ENCODE measurements at places on chromosomes 12 and 14. TPM values are rescaled to one million over a fixed set of nuclear protein-coding genes. Genes with fewer than 3 reads are reported as not detected.

- H3K27me3 ChIP-seq: no peaks in the 10 kb centered on the region
- no peak overlapping the region for H3K27ac ChIP-seq
- no peak for DNase-seq
- H3K4me3 ChIP-seq: no peak overlapping the region
- H3K4me1 ChIP-seq: no peaks in the 10 kb centered on the region
Measured at GRCh38 chr14:60189923-60190840, 25.0 kb upstream of the DHRS7 start.

DNA sequence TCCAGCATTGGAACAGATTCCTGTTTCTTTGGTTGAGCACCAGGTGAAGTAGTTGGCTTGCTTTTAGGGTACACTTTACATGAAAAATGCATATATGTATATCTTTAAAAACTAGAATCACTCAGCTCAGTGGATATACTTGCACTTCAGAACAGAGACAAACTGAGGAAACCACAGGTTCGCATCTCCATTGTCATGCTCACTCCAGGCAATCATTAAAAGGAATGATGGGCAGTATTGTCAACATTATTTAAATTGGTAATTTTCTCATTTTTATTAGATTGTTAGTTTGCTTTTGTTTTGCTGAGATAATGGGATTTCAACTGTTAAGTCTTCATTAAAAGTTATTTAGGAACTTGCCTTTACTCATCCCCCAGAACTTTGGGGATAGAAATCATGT lies 71.0 kb upstream of the NELL2 start:
- no peak overlapping the region for H3K4me3 ChIP-seq
- no peaks in the 10 kb centered on the region for H3K36me3 ChIP-seq
- DNase-seq: no peak
- H3K27ac ChIP-seq: no peak overlapping the region
- H3K27me3 ChIP-seq: no peaks in the 10 kb centered on the region

DNA sequence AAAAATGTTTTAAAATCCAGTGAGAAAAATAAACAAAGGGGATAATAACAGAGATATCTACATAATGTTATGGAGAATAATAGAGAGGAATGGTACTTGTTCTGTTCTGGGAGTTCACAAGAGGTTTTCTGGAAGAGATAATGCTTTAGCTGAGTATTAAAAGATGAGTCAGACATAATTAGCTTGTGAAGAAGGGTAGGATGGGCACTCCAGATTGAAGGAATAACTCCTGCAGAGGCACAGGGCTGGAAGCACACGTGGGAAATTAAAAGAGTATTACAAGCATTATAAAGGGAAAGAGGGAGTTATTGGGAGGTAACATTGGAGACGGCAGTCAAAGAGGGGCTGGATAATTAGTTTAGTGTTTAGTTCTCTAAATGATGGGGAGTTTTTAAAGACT lies 124.9 kb upstream of the BTG1 start:
- no peaks in the 10 kb centered on the region for H3K4me1 ChIP-seq
- H3K27me3 ChIP-seq: no peaks in the 10 kb centered on the region
- H3K27ac ChIP-seq: no peak overlapping the region
- no peaks in the 10 kb centered on the region for H3K36me3 ChIP-seq

- peak overlapping the region; percentile 24 for H3K4me3 ChIP-seq
- H3K4me1 ChIP-seq: peaks cover 22% of the 10 kb centered on the region
- DNase-seq: peak; percentile 70
- peak overlapping the region; percentile 98 for H3K27ac ChIP-seq
- no peaks in the 10 kb centered on the region for H3K27me3 ChIP-seq
Measured at GRCh38 chr12:12714276-12715021, 2.7 kb upstream of the CDKN1B start.

The DNAI7 gene
- 0.40 TPM for total RNA-seq

GRCh38 chr14:63182968-63183367 lies 21.3 kb upstream of the RHOJ start:
- H3K4me1 ChIP-seq: peaks cover 8% of the 10 kb centered on the region
- no peak for DNase-seq

GRCh38 chr14:30985796-30986195 lies 39.7 kb upstream of the AP4S1 start:
- H3K27me3 ChIP-seq: no peaks in the 10 kb centered on the region
- no peak for DNase-seq
- peaks cover 2% of the 10 kb centered on the region for H3K4me1 ChIP-seq
- H3K4me3 ChIP-seq: no peak overlapping the region
- no peaks in the 10 kb centered on the region for H3K36me3 ChIP-seq

DNA sequence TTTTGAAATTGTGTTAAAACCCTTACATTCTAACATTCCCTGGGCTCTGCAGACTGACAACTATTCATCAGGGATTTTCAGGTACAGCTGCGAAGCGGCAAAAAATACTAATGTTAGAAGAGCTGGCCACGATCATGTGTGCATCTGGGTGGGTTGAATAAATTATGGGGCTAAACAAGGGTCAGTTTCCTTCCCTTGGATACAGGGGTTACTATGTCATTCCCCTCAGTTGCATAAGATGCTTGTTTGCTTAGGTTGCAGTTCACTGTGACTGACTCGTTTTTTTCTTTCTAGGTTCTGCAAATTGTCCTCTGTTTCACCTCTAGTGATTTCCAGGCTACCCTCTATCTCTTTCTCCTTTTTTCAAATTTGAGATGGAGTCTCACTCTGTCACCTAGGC lies 58.1 kb upstream of the GRIP1 start:
- DNase-seq: peak; percentile 5
- H3K27me3 ChIP-seq: no peaks in the 10 kb centered on the region
- no peak overlapping the region for H3K4me3 ChIP-seq
- H3K4me1 ChIP-seq: no peaks in the 10 kb centered on the region

GRCh38 chr14:47332939-47333338 lies 342.5 kb downstream of the MDGA2 start:
- no peaks in the 10 kb centered on the region for H3K36me3 ChIP-seq
- no peak overlapping the region for H3K27ac ChIP-seq
- no peaks in the 10 kb centered on the region for H3K27me3 ChIP-seq
- no peaks in the 10 kb centered on the region for H3K4me1 ChIP-seq
- no peak for DNase-seq

DNA sequence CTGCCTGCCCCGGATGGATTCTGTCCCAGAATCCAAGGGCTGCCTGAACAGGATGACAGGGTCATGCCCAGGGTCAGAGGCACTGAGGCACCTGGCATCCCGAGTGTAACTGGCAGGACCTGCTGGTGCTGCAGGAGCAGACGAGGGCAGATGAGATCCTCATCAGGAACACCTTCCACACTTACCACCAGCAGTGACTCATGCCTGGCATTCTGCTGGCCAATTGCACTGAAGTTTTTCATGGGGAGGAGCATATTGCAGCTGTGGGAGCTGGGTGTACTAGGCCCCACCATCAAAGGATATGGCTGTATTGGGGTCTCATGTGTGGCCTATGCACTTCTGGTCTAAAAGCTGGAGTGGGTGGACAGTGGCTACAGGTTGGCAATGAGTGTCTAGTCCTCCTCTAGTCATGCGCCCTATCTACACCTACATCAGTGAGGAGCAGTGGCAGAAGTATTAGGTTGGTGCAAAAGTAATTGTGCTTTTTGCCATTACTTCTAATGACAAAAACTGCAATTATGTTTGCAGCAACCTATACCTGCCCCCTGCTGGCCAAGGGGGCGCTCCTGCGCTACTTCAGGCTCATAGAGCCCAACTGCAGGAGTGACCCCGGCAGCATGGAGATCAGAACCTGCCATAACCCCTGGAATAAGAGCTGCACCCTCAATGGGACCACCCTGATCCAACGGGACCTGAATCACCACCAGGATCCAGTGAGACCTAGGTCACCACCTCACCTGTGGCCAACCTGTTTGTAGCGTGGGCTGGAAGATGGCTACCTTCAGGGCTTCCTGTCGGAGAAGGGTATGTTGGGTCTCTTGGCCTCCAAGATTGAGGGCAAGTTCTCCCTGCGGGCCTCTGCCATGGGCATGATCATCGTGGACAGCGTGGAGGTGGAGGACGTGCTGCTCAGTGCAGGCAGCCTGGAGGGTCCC lies 8.0 kb upstream of the C12orf42 start:
- H3K27ac ChIP-seq: no peak overlapping the region
- no peaks in the 10 kb centered on the region for H3K36me3 ChIP-seq
- H3K4me1 ChIP-seq: no peaks in the 10 kb centered on the region
- H3K27me3 ChIP-seq: no peaks in the 10 kb centered on the region

Data from muscle of leg (tissue), 16 donors.